ENCODE measurements at places on chromosomes 12 and 14.

GRCh38 chr14:100435459-100435858 is 112.3 kb downstream of the SLC25A47 start:
- no peaks in the 10 kb centered on the region for H3K36me3 ChIP-seq
- no peak for DNase-seq
- H3K4me3 ChIP-seq, result no peak overlapping the region

DNA sequence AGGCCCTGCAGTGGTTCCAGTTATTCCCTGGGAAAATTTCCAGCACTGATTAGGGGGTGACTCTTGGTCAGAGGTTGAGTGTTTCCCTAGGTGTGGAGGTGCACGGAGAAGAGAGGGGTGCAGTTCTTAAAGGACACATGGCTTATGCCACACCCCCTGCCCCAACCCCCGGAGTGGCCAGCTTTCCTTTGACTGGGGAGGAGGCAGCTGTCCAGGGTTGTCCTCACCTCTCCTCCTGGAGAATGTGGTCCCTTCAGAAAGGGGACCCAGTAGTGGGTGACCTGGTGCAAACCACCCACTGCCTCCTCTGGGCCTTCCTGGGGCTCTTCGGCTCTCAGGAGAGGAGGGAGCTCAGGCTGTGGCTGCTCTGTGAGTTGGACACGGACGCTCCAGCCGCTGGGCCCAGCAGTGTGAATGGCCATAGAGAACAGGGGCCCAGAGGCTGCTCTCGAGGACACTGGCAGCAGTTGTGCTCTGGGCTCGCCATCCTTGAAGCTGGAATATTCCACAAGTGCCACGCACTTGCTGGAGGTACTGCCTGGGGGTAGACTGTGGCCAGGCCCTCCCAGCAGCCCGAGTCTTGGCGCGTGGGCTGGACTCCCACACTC is 13.6 kb downstream of the PACS2 start:
- no peak for DNase-seq
- no peak overlapping the region for H3K4me3 ChIP-seq
- peaks cover 51% of the 10 kb centered on the region for H3K4me1 ChIP-seq
- no peaks in the 10 kb centered on the region for H3K36me3 ChIP-seq

DNA sequence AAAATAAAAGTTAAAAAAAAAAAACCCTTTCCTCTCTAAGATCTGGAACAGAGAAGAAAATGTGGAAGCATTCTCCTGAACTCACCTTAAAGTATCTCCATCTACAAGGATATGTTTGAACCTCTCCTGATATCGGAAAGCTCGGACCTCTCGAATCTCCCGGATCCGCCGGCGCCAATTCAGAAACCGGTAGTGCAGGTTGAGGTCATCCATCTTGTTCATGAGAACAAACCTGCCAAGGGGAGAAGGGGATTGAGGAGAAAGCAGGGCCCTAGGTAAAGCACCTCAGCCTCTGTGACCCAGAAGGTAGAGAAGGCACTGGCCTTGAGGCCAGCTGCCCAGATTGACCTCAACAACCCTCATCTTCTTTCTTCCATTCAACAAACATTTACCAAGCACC is 2.2 kb downstream of the SPRYD3 start:
- H3K4me3 ChIP-seq, result no peak overlapping the region
- DNase-seq, result no peak
- H3K27ac ChIP-seq, result peak overlapping the region; percentile 83
- H3K4me1 ChIP-seq, result peaks cover 69% of the 10 kb centered on the region

- H3K27ac ChIP-seq, result peak overlapping the region; percentile 58
- no peak for DNase-seq
- H3K4me1 ChIP-seq, result peaks cover 24% of the 10 kb centered on the region
- no peaks in the 10 kb centered on the region for H3K36me3 ChIP-seq
- H3K4me3 ChIP-seq, result no peak overlapping the region
These were observed 70.4 kb downstream of the ARL6IP4 start for GRCh38 chr12:123050913-123051312.

DNA sequence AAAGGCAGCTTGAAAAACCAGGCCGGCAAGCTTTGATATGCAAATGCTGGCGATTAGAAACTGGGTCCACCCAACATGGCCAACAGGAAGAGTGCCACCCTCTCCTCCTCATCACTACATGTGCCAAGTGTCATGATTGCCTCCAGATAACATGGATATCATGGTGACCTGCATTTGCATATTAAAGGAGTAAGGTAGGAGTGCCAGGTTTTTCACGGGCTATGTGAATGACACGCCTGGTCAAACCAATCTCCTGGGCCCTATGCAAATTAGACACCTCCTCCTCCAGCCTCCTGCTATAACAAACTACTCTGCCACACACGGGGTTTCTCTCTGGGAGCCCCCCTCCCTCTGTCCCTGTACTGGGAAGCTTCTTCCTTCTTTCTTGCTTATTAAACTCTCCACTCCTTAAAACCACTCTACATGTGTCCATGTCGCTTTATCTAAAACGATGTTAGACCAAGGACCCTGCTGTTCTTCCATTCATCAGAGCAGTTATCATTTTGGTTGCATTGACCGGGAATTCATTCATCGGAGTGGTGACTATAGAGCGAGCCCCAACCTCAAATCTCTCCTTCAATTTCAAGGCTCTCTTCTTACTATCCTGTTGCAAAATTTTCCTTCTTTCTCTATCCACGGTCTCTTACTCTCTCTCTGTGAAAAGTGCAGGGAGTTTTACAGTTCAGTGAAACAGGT is 27.5 kb downstream of the APOBEC1 start:
- DNase-seq, result no peak
- H3K27ac ChIP-seq, result no peak overlapping the region
- H3K4me3 ChIP-seq, result peak overlapping the region; percentile 3
- H3K4me1 ChIP-seq, result no peaks in the 10 kb centered on the region
- H3K27me3 ChIP-seq, result no peaks in the 10 kb centered on the region

DNA sequence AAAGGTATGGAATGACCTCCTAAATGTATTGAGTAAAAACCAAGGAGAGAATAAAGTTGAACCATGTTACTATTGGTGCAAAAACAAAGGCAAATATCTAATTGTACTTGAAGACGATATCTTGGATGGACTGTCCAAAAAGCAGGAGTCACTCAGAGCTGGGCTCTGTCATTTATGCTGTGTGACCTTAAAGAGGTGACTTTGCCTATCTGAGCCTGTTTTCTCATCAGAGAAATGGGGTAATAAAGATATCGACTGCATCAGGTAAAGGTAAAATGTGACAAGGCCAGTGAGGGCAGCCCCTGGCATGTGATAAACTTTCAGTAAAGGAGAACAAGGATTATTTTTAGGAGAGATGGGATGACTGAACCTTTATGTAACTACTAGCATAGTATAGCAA is 1.8 kb upstream of the ABCB9 start:
- no peak overlapping the region for H3K4me3 ChIP-seq
- no peaks in the 10 kb centered on the region for H3K36me3 ChIP-seq
- H3K4me1 ChIP-seq, result peaks cover 36% of the 10 kb centered on the region
- no peaks in the 10 kb centered on the region for H3K27me3 ChIP-seq

DNA sequence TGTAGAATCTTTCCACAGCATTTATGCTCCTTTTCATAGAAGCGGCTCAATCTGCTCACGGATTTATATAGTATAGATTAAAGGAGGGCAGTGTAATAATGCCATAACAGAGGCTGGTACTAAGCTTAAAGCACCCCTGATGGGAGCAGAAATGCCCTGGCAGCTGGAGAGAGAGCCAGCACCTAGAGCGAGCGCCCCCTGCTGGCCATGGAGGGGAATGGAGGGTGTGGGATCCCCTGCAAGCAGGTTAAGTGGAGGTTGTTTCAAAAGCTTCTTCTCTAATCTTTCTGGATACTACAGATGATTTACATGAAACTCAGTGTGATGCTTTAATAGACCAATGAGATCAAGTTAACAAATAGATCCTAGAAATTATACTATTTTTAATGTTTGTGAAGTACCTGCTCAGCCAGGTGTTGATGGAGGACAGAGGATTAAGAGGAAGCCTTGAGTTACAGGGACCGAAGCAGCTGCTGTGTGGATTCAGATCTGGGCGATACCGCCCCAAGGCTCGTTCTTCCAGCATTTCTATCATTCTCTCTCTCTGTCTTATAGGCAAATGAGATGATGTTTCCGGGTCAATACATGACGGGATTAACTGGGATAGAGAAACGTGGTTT is 1519.3 kb upstream of the TMEM132C start:
- H3K4me3 ChIP-seq, result no peak overlapping the region
- H3K27ac ChIP-seq, result no peak overlapping the region
- no peaks in the 10 kb centered on the region for H3K4me1 ChIP-seq
- no peak for DNase-seq
- no peaks in the 10 kb centered on the region for H3K27me3 ChIP-seq

- DNase-seq, result no peak
- no peaks in the 10 kb centered on the region for H3K4me1 ChIP-seq
- no peaks in the 10 kb centered on the region for H3K27me3 ChIP-seq
- H3K4me3 ChIP-seq, result no peak overlapping the region
These were observed 445.6 kb upstream of the PDE3A start for GRCh38 chr12:19922717-19923116.

- H3K36me3 ChIP-seq, result no peaks in the 10 kb centered on the region
- no peak for DNase-seq
- no peak overlapping the region for H3K27ac ChIP-seq
- H3K4me3 ChIP-seq, result no peak overlapping the region
- H3K4me1 ChIP-seq, result no peaks in the 10 kb centered on the region
These were observed 1122.4 kb upstream of the USP15 start for GRCh38 chr12:61137677-61138414.

DNA sequence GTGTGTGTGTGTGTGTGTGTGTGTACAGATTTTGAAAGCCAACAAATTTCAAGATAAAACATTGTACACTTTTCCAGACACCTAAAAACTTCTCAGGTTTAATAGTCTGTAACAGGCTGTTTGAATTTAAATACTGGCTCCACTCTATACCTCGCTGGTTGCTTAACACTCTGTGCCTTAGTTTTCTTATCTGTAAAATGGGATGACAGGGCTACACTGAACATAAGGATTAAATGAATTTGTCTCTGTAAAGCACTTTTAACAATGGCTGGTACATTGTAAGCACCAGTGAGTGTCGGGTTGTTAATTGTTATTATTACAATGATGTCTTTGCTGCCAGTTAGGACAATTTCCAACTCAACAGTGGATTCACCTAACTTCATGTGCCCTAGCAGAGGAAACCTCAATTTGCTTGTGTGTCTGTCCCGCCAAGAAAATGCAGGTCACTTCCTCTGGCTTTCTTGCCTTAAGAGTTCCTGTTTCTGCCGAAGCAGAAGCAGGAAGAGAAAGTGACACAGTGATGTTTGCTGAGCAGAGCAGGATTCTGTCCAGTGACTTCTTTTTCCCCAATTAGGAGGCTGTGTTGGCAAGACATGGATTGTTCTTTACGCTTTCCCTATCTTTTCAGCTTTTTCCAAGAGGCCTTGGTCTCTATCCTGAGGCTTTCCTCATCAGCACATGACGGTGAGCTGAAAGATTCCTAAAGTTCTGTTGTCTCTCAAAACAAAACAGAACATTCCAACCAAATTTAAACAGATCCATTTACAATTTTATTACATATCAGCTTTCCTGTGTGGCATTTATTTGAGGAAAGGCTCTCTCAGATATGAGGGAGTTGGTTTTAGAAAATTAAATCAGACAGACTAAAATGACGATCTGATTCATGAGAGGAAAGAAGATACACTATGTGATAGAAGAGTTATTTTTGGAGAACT is 154.1 kb upstream of the ATP2B1 start:
- H3K27ac ChIP-seq, result peak overlapping the region; percentile 42
- H3K4me3 ChIP-seq, result no peak overlapping the region
- H3K36me3 ChIP-seq, result no peaks in the 10 kb centered on the region
- peaks cover 8% of the 10 kb centered on the region for H3K4me1 ChIP-seq
- H3K27me3 ChIP-seq, result no peaks in the 10 kb centered on the region

GRCh38 chr14:102541771-102542170 is 32.2 kb upstream of the ANKRD9 start:
- H3K4me3 ChIP-seq, result no peak overlapping the region
- peaks cover 30% of the 10 kb centered on the region for H3K4me1 ChIP-seq
- no peaks in the 10 kb centered on the region for H3K36me3 ChIP-seq
- no peaks in the 10 kb centered on the region for H3K27me3 ChIP-seq
- H3K27ac ChIP-seq, result no peak overlapping the region
- DNase-seq, result no peak

DNA sequence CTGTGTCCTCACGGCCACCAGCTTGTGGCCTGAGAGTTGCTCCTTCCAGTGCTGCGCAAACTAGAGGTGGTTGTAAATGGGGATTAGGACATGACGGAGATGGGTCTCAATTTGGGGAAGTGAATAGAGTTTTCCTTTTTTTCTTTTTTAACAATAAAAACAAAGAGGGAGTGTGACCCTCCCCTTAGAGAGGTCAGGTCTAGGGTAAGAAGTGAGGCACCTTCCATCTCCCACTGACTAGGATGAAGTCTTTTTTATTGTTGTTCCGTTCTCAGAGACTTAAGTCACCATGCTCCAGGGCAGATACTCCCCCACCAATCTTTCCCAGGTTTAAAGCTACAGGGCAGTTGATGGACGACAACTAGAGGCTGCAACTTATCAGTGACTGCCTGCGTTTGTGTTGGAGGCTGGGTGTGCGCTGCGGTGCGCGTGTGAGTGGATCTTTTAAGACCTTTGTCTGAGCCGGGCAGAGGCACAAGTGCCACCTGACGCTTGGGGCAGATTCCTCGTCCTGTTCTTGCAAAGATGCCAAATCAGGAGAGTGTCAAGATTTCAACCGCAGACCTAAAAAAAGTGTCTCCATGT is 2.1 kb upstream of the GSC start:
- no peak overlapping the region for H3K27ac ChIP-seq
- no peaks in the 10 kb centered on the region for H3K36me3 ChIP-seq
- no peak overlapping the region for H3K4me3 ChIP-seq
- H3K4me1 ChIP-seq, result peaks cover 33% of the 10 kb centered on the region

DNA sequence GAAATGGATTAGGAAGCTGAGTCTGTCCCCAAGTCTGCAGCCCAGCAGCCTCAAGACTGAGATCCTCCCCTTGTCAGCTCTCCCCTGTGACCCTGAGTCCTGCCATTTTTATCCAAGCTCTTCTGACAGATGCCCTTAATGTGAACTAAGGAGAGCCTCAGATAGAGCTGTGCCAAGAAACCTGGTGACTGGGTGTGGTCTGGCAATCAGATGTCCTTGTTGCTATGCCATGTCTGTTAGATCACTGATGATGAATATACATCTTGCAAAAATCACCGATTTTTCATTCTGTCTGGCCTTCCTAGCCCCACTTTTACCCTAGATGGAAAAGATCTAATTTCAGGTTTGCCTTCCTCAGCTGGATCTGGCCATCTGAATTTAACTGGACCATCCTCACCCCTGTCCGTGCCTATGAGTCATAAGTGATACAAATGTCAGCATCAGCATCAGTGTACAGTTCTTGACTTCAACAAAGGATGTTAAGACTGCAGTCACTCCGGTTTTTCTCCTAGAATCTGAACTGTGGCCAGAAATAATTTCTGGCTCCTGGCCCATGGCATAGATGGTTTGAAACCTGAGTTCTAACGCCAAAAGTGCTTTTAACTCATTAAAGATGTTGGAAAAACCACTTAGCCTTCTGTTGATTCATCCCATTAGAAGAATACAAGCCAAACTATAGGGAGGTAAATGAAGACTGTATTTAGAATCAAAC is 61.2 kb upstream of the GRIP1 start:
- H3K27me3 ChIP-seq, result no peaks in the 10 kb centered on the region
- H3K4me3 ChIP-seq, result no peak overlapping the region
- DNase-seq, result no peak
- no peaks in the 10 kb centered on the region for H3K4me1 ChIP-seq
- H3K27ac ChIP-seq, result no peak overlapping the region

DNA sequence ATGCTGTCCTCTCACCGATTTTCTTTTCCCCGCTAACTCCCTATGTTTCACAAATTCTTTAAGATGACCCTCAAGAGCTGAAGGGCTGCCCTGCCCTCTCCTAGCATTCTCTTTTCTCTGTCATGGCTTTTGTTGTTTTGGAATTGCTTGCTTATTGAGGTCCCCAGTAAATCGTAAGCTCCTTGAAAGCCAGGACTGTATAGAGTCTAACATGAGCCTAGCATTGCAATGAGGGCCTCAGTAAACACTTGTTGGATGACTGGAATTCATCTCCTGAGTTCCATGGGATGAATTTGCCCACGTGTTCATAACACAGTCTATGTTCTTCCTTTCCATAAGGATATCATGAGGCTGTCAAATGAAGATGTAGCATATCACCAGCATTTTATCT is 92.2 kb downstream of the APAF1 start:
- no peak overlapping the region for H3K27ac ChIP-seq
- no peaks in the 10 kb centered on the region for H3K27me3 ChIP-seq
- peaks cover 7% of the 10 kb centered on the region for H3K4me1 ChIP-seq

Data from vagina (tissue), 2 donors.